ENCODE measurements at places on chromosomes 3 and 15.

GRCh38 chr15:59367022-59367451 is 5.6 kb downstream of the MYO1E start:
- no peak for DNase-seq

DNA sequence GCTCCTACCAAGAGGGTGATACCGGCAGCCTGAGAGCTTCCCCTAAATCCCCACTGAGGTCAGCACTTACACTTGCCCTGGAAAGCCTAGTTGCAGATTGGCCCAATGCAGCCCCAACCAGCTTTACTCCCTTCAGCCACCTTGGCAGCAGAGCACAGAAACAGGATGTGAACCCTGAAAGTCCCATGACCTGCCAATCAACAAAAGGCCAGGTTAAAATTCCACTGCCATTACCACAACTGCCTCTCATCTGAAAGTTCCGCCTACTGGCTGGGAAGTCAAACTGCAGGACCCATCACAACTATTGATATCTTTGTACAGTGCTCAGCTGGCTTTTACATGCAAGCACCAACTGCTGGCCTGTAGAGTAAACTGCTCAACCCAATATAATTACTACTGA is 156.2 kb downstream of the ZMAT3 start:
- no peak for DNase-seq

DNA sequence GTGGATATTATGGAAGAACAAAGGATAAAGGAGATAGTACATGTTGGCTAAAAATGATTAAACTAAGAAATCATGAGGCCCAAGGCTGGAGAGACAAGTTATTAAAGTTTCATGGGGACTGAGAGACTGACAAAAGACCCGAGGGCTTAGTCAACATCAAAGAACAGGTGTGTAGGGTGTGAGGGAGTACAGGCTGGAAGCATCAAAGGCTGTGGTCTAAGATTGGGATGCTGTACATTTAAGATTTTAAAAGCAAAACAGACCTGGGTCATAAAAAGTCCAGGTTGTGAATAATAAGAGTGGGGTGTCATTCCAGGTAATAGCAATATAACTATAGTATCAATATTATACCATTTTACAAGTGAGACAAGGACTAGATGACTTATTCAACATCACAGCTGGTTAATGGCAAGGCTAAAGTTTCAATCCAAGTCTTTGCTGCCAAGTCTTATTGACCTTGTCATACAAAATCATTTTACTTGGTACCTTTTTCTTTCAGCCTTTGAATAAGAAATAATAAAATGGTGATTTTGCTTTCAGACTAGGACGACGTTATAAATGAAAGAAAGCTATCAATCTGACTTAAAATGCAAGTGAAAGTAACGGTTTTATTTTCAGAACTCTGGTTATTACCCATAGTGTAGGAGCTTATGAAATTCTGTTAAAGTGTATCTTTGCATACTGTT is 211.6 kb downstream of the TNIK start:
- DNase-seq = no peak

- no peak for DNase-seq
These were observed 331.5 kb downstream of the PTPRG start for GRCh38 chr3:61892891-61893290.

DNA sequence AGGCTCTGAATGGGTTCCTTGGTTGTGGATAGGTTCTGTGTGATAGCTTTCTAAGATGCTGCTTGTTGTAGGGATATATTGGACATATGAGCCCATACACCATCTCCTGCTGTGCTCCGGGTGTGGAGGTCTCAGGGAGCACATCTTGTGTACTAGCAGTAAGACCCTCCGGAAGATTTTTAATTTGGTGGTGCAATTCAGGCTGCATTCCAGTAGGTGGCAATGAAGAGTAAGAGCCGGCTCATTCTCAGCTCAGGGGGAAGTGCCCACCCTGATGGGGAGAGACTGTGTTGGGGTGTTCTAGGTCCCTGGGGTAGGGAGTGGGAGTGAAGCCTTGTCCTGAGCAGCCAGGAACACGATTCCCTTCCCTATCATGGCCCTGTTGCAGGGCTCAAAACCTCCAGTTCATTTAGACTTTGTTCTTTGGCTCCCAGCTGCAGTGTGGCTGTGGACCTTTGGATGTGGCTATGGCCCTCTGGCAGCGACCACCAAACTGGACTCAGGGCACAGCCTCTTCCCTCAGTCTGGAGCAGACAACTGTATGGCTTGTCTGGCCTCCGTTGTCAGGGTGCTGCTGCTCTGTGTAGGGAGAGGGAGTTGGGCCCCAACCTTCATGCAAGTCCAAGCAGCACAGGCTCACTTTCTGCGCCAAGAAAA is 104.7 kb downstream of the UNC13C start:
- no peak for DNase-seq

- DNase-seq = no peak
These were observed 172.7 kb upstream of the CTNNB1 start for GRCh38 chr3:41026394-41027177.

DNA sequence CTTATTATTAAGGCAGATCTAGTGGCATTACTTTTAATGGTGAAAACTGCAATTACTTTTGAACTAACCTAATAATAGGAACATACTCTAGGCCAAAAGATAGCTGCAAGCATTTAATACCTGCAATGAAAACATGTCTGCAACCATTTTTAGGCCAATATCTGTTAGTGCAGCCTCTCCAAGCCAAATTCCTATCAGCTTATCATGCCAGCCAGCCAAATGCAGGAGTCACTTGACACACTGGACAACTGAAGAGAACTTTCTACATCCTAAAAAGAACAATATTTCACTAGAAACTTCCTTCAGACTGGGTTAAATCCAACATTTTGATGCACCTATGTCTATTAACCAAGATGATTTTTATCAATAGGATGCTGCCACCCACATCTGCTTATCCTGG is 33.8 kb downstream of the CCDC54 start:
- no peak for DNase-seq

- DNase-seq = no peak
These were observed 71.5 kb downstream of the ZMAT3 start for GRCh38 chr3:179000144-179000543.

DNA sequence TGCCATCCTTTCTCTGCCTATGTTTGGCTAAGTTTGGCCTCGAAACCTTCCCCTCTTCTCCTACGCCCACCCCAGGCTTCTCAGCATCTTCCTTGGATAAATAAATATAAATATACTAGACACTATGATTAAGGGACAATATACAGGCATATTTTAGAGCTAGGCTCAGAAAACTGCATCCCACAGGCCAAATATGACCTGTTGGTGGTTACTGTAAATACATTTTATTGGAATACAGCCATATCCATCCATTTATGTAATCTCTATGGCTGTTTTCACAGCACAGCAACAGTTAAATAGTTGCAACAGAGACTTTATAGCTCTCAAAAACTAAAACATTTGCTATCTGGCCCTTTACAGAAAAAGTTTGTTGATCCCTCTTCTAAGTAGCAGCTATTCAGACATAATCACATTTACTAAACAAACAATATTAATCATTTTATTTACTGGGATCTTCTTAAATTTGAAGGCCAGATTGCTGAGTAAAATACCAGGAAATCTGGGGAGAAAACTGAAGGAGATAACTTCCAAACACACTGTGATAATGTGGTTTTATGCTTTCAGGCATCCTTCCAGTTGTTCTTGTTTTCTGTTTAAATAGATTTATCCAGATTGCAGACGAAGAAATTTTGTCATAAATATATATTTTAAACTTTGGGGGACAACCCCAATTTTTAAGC is 269.7 kb upstream of the THRB start:
- DNase-seq = no peak

DNA sequence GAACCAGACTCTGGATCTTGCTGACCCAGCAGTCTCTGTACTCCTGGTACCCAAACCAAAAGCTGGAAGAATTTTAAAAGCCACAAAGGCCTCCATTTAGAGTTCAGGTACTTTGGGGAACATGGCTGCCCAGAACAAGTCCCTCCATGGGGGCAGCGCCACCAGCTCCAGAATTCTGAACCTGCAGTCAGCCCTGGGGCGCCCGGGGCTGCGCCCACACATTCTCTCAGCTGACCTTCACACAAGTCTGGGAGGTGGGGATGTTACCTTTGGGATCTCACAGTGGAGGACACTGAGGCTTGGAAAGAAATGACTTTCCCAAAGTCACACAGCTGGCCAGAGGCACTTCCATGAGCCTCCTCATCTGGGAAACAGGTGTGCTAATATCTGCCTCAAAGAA is 154.8 kb downstream of the RAB11A start:
- no peak for DNase-seq

DNA sequence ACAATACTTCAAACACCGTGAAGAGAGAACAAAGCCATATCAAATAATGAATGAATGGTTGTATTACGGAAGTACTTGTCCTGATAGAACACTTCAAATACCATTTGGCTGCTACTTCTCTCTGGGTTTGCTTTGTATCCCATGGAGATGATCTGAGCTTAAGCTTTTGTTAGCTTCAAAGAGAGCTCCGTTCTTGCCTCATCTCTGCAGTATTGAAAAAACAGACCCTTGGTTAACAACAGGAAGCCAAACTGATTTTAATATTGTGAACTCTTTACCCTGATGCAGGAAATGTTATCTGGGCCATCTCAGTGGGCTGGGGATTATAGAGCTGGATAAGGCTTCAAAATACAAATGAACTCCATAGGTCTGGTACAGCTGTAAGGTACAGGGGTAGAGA is 101.0 kb downstream of the CHL1 start:
- DNase-seq = no peak

GRCh38 chr15:88917760-88918159 is 4.6 kb upstream of the MFGE8 start:
- no peak for DNase-seq

DNA sequence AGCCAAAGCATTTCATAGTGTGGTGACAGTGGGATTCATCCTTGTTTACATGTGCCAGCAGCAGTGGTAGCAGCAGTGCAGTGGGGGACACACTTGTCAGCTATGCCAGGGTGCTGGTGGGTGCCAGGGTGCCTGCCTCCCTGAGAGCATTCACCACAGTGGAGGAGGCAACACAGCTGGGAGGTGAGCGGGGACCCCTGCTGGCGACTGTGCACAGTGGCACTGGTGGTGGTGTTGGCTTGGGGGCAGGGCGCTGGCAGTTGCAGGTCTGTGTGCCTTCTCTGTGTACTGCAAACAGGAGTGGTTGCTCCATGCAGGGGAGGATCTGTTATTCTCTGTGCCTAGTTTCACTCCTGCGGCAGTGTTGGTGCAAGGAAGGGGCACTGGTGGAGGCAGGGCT is 41.2 kb downstream of the CEP63 start:
- DNase-seq = no peak

DNA sequence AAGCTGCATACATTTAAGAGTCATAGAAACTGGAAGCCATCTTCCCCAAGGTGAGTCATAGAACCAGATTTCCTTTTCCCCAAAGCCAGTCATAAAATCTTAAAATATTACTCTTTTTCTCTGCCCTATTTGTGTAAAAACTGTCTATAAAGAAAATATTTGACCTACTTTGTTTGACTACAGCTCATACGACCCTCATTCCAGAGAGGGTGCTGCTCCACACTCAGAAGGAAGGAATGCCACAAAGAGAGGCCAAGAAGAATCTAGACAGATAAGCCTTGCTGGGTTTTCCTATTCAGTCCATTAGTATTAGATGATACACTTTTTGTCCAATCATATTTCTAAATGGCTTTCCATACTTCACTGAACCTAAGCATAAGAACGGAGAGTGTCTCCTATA is 671.6 kb upstream of the SGO1 start:
- no peak for DNase-seq

DNA sequence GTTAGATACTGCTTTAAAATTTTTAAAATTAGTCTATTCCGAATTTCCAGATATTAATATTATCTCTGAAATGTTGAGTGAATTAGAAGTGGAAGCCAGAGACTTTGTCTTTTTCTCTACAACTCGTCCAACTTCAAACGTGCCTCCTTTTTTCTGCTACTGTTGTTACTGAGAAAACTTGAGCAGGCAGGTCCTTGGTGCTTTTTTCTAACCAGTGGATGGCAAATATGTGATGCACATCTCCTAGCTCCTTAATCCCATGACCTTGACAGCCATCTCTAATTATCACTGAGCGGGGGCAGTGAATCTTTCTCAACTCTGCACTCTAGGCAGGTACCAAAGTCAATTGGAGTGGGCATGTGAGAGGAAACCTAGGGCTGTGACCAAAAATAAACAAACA is 50.7 kb downstream of the FNDC3B start:
- no peak for DNase-seq

Measured in NK-92 treated with Interleukin-12 subunit alpha and Interleukin-12 subunit beta, amount 100 ng/mL, for 24 hours (cell line).